Activated T-helper 2 cell treated with anti-CD3 and anti-CD28 coated beads, Interferon-gamma antibody, Interleukin-2, Interleukin-4, amounts not matched to agents 10 μg/mL and 5 μg/mL and 100 μg/mL, durations not matched to agents 14 hours and 24 hours and 36 hours (primary cell): ENCODE measurements at places on chromosomes 2 and 18. TPM values are rescaled to one million over a fixed set of nuclear protein-coding genes. Genes with fewer than 3 reads are reported as not detected.

- DNase-seq, result no peak
Observed at GRCh38 chr2:11781602-11782001, 35.2 kb downstream of the LPIN1 start.

The SLC25A12 gene
- 27.2 and 27.3 TPM in 2 replicates for total RNA-seq

The DNAJC5G gene
- total RNA-seq, result not detected in 2 replicates

DNA sequence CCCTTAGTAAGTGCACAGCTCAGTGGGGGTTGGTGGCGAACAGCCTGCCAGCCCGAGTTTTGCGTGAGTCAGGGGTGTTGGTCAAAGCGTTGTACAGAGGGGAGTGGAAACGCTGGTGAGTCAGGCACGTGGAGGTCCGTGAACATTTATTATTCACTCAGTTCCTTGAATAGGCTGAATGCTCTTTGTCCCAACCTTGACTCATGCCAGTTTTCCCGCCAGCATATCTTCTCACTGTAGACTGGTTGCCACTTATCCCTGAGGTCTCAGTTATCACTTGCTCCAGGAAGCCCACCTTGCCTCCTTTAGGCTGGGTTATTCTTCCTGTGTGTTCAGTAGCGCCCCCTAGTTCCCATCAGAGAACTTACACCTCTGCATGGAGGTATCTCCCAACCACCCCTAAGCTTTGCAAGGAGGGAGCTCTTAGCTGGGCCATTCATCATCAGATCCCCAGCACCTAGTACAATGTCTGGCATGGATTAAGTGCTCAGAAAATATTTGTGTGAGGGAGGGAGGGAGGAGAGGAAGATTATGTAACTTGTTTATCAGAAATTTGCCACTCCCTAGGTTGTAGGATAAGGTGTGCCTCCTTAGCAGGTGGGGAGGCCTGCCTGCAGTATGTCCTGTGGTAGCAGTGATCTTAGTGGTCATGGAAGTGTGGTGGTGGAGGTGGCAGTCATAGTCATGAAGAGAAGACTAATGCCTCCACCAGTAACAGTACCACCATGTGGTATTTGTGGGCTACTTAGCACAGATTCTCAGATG is 72.1 kb downstream of the CABLES1 start:
- DNase-seq, result no peak

- DNase-seq, result no peak
Observed at GRCh38 chr2:128276878-128277675, 41.6 kb downstream of the HS6ST1 start.

The DSG1 gene
- total RNA-seq, result not detected in 2 replicates

DNA sequence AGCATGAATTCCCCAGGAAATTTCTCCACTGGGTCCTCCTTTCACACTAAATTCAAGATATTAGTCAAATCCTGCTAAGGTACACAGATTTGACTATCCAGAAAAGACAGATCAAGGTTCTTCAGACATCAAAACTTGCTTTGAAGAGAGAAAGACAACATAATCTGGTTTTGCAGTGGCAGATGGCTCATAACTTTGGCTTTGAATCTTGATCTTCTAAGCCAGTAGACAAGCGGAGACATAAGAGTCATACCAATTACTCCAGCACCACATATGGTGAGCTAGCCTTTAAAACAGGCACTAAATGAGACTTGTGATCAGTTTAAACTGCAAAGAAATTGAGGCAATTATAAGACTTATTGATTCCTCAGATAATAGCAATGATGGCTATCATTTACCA is 29.3 kb downstream of the PDE11A start:
- no peak for DNase-seq

- no peak for DNase-seq
Observed at GRCh38 chr2:231683292-231684235, 24.8 kb upstream of the PTMA start.

DNA sequence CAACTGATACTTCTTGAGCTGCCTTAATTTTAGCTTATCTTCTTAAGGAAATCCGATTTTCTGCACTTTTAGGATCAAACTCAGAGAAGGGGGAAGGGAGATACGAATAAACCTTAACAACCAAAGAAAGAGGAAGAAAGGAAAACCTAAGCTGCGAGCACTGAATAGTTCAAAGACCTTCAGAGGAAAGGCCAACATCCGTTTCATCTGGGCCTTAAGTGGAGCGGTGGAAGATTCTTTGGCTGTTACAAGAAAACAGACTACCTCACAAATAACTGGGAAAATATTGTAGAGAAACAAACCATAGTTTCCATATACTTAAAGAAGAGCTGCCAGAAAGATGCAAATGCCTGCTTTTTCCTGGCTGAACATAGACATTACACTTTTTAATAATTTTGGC is 43.6 kb downstream of the VIT start:
- DNase-seq, result no peak

The FIGN gene
- not detected in 2 replicates for total RNA-seq

DNA sequence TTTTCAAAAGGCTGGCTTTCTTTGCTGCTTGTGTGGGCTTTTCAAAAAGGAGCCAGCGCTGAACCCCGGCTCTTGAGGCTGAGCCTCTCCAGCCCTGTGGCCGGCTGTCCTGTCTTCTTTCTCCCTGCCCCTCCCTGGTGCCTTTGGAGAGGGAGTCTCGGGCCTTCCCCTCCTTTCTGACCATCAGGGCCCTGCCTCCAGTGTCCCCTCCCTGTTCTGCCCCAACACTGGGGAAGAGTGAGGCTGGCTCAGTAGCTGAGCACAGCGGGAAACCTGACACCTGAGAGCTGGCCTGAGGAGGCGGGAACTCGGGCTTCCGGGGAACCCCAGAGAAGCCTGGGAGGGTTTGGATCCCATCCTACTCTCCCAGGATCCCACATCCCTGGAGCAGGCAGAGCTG is 232.1 kb downstream of the LOXHD1 start:
- DNase-seq, result no peak

DNA sequence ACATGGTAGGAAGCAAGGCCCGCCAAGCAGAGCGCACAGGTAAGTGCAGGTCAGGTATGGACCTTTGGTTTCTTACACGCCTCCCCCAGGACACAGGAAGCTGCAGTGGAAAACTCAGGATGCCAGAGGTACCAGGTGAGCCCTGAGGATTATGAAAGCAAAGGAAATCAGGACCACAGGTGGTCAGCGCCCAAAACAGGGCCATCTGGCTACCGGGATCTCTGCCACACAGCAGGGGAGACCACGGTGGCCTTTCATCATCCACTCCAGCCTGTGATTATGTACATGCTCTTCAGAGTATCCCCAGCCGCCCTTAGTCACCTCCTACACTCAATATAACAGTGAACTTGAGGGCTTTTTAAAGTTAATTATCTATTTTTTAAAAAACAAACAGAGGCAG is 125.5 kb upstream of the EPC2 start:
- DNase-seq, result no peak

GRCh38 chr2:40723194-40723593 is 271.3 kb upstream of the SLC8A1 start:
- DNase-seq, result no peak

GRCh38 chr18:50870138-50870845 is 8.6 kb upstream of the ME2 start:
- no peak for DNase-seq

DNA sequence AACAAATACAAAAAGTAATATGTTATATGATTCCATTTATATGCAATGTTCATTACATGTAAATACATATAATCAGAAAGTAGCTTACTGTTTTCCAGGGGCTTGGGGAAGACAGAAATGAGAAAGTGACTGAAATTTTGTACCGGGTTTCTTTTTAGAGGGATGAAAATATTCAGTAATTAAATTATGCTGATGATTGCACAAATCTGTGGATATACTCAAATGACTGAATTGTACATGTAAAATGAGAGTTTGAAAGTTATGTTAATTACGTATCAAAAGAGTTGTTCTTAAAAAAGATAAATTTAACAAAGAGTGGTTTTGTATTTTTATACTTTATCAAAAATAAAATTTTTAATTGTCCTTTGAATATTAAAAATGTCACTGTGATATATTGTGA is 856.3 kb downstream of the DSC3 start:
- DNase-seq, result no peak
